Occipital lobe (tissue), 3 donors: ENCODE measurements at places on chromosomes 7 and 10. TPM values are rescaled to one million over a fixed set of nuclear protein-coding genes. Genes with fewer than 3 reads are reported as not detected.

DNA sequence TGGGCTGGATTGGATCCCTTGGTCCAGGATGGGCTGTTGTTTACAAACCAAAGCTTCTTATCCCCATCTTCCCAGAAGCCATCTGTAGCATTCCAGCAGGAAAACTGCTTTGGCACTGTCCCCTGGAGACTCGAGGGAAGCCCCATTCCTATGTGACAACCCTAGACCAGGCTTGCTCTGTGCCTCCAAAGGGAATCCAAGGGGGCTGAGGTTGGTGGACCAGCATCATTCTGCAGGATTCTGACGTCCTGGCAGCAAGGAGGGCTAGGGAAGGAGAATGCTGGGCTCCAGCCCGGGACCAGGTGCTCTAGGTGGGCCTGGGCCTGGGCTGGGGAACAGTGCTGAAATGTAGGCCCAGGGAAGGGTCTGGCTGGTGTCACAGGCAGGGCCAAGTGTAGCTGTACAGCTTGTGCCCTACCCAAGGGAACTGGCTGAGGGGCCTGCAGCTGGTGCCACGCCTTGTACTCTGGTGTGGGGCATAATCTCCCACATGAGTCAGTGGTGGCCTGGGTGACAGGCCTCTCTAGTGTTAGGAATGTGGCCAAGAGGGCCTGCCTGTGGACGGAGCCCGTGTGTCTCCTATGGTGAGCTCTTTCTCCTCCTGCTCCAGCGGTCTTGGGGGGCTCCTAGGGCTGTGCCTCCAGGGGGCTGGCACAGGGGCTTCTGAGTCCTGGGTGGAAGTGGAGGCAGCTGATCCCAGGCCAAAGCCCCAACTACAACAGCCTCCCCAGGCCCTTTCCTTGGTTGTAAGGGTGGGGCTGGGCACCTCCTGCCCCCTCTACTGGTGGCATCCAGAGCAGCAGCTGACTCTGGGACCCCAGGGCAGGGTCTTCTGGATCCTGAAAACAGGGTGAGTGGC, 25.2 kb downstream of the TRIM8 start:
- peak; percentile 46 for DNase-seq

- no peak for DNase-seq
Measured at GRCh38 chr10:5614155-5614721, 52.2 kb downstream of the ASB13 start.

DNA sequence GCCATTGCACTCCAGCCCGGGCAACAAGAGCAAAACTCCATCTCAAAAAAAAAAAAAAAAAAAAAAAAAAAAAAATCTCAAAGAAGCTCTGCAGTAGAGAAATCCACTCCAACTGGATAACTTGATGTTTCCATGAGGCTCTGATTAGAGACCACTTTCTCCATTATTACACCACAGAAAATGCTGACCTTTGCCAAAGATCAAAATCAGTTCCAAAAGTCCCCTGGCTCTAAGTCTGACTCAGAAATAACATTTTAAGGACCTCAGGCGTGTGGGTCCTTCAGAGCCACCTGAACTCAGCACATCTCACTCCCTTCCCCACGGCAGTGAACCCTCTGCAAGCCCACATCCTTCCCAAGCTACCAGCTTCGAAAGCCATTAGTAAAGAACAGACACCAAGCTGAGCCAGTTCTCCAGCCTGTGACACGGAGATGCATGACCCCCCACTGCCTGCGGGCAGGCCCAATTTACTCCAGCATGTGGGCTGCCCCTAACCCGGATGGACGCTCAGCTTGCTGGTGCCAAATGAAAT, 13.8 kb upstream of the TMEM120A start:
- no peak for DNase-seq

GRCh38 chr7:138030679-138031351, 28.9 kb upstream of the CREB3L2 start:
- DNase-seq = no peak

IFIT1B gene
- total RNA-seq = 2.0 TPM

PAX4 gene
- not detected for total RNA-seq

WAPL gene
- total RNA-seq = 80.3 TPM

GRCh38 chr10:72173619-72174296, 42.1 kb upstream of the ANAPC16 start:
- DNase-seq = no peak

NXPH1 gene
- 47.4 TPM for total RNA-seq
